CD4-positive, alpha-beta T cell treated with Interleukin-10 for 1 hour (primary cell): ENCODE measurements at places on chromosomes 12 and 14.

DNA sequence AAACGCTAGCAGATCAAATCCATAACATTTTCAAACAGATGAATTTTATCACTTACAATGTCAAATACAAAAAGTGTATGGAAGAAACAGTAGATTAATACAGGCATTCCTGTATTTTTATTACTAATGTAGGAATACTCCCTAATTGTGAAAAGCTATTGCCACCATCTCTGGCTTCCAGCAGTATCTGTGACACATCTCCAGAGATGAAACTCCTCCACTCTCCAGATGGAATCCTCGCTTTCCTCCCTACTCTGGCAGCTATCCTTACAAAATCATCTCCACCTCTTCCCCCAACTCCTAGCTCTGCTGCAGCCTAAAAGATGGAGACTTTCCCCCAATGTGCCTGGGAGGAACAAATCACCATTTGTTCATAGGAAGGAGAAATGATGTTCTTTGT is 211.4 kb downstream of the SSPN start:
- no peak for DNase-seq

GRCh38 chr14:53622447-53622846 is 334.2 kb downstream of the BMP4 start:
- DNase-seq, result no peak

GRCh38 chr12:100266585-100266834 is 369 bp downstream of the DEPDC4 start:
- DNase-seq, result no peak

- no peak for DNase-seq
These were observed 558.2 kb upstream of the MIS18BP1 start for GRCh38 chr14:45811155-45811554.

DNA sequence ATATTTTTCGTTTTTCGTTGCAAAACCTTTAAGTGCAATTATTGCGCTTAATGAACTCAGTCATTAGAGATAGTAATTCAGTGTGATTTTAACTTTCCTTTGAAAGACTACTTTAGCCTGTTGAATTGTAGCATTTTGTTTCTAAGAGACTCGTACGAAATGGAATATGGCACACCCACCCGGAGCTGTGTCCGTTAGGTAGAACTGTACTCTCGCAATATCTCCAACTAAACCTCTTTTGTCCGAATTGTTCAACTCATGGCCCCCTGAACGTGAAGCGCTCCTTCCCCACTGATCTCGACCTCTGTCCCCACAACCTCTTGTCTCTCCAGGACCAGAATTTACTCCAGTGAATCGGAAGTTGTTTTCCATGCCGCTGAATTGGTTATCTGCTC is 800 bp downstream of the PCNX4 start:
- no peak for DNase-seq

DNA sequence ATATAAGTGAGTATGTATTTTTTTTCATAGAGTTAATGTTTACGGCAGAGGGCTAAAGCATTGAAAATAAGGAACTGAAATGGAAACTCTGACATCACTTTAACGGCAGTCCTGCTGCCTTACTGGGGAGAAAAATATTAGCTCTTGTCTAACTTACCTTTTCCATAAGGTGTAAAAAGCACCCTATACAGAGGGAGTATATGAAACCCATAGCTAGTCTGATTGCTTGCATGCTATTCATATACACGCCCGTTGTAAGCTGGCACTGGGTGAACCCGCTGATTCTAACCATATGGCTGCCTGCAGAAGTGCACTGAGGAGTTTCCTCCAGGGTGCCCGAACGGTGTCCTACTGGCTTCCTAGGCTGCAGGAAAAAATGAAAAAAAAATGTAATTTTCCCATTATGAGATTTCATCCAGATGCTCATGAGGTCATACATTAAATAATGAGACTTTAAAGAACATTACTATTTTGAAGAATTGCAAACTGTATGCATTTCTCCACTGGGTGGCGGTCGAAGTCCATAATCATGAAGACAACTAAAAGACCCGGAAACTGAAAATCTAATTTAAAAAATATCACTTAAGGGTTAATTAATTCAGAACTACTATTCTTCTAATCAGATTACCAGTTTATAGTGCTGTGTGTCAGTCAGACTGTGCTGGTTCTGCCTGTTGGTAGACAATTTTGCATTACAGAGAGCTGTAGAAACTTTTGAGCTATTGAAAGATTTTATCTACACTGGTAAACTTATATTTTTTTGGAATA is 144.7 kb downstream of the ALX1 start:
- DNase-seq, result no peak

DNA sequence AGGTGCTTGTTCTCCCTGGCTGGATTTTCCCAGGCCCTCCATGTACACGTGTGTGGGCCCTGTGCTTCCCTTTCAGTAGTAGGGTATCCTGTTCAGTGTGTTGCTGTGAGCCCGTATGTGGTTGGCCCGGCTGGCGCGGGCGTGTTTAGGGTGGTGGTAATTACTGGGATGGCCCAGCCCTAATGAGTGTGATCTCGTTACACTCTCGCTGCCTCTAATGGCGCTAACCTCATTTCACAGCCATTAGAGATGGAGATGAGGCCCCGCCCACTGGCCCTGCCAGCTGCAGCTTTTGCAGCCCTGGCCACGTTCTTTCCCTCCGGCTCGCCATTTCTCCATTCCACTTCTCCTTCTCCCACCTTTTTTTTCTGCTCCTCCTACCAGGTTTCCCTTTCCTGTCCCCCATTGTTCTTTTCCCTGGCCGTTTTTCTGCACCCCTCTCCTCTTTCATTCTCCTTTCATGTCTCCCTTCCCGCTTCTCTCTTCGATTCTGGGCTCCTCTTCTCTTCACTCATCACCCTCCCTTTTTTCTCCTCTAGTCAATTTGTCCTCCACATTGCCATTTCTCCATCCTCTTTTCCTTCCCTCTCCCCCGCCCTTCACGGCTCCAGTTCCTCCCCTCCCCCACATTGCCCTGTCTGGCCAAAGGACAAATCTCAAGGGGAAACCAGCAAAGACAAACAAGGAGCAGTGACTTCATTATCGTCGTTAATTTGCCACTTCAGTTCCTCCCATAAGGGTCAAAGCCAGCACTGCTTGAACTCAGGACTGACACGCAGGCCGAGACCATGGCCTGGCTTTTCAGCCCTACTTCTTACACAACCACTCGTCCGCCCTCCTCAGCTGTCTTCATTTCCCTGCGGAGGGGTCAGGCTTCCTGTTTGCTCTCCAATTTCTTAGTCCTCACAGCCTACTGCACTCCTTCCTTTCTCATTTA is 6.8 kb downstream of the ZFHX2 start:
- no peak for DNase-seq

DNA sequence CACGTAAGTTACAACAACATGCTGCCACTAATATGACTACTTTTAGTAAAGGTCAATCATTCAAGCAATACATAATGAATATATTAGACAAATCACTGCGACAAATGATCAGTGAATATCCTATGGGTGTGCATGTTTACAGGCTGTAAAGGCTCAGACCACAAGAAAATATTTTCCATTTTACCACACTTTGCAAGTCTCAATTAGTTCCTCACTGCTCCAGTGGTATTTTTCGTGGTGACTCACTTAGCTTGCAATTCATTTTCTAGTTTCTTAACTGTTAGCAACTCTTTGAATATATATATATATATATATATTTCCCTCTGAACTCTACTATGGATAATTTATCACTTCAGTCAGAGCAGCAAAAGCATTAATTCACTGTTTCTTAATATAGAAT is 96.9 kb downstream of the EML5 start:
- no peak for DNase-seq

GRCh38 chr14:103623308-103623707 is 5.7 kb upstream of the KLC1 start:
- DNase-seq, result no peak

- no peak for DNase-seq
These were observed 207.9 kb downstream of the SLC16A7 start for GRCh38 chr12:59803735-59804134.

GRCh38 chr14:101509730-101510371 is 51.4 kb upstream of the DIO3 start:
- DNase-seq, result no peak

- DNase-seq, result no peak
These were observed 50.0 kb downstream of the SSPN start for GRCh38 chr12:26245175-26245942.

DNA sequence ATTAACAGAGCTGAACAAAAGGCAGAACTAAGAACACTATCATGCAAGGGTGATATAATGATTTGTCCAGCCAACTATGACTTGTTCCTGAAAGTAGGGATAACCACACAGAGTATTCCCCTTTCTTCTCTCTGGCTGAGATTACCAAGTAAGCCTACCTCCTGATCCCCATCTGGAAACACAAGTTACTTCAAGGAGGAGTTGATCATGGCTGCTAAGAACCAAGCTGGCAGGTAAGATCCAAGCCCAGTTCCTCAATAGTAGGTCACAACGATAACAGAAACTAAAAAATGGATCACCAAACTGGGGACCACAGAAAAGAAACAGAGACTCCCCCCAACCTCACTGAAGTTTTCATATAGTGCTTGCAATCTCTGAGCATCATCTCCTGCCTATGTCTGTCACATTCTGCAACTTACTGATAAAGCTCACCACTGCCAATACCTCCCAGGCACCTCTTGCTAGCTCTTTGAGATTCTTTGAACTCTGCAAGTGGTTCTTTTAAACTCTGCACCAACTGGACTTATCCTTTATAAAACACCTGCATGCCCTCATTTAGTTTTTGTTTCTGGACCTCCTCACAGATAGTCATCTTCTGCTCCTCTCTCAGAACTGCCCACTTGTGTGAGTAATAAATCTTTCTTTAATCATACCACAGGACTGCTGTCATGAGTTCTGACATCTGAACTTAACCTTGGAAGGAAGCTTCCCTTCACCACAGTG is 76.6 kb downstream of the LRP6 start:
- DNase-seq, result no peak

GRCh38 chr12:47017901-47018475 is 61.4 kb upstream of the PCED1B start:
- no peak for DNase-seq

- no peak for DNase-seq
These were observed 104.3 kb upstream of the DACT1 start for GRCh38 chr14:58533446-58533845.

GRCh38 chr12:118103201-118103600 is 610 bp downstream of the VSIG10 start:
- DNase-seq, result no peak

- no peak for DNase-seq
These were observed 25.5 kb downstream of the ATF7 start for GRCh38 chr12:53600490-53601295.

GRCh38 chr14:60241091-60241490 is 7.9 kb upstream of the PPM1A start:
- no peak for DNase-seq
